Renal cortical epithelial cell (primary cell): ENCODE measurements at places on chromosomes 11 and 22. TPM values are rescaled to one million over a fixed set of nuclear protein-coding genes. Genes with fewer than 3 reads are reported as not detected.

DNA sequence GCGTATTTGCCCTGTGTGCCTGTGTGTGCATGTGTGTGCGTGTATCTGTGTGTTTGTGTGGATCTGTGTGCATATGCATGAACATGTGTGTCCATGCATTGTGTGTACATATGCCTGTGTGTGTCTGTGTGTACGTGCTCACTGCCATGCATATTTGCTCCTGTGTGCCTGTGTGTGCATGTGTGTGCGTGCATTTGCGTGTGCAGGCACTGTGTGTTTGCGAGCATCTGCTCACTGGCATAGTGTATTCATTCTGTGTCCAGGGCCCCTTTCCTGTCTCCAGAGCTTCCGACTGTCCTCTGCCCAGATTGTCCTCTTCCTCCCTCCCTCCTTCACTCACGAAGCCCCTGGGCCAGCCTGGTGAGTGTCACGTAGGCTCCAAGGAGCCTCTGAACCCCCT lies 5.8 kb downstream of the EMID1 start:
- no peak for DNase-seq

GRCh38 chr11:41499429-41499828 lies 40.0 kb upstream of the LRRC4C start:
- DNase-seq = no peak

GRCh38 chr22:48899523-48900326 lies 927.9 kb downstream of the BRD1 start:
- DNase-seq = no peak

- DNase-seq = no peak
Measured at GRCh38 chr22:35379146-35379993, 1.5 kb upstream of the HMOX1 start.

DNA sequence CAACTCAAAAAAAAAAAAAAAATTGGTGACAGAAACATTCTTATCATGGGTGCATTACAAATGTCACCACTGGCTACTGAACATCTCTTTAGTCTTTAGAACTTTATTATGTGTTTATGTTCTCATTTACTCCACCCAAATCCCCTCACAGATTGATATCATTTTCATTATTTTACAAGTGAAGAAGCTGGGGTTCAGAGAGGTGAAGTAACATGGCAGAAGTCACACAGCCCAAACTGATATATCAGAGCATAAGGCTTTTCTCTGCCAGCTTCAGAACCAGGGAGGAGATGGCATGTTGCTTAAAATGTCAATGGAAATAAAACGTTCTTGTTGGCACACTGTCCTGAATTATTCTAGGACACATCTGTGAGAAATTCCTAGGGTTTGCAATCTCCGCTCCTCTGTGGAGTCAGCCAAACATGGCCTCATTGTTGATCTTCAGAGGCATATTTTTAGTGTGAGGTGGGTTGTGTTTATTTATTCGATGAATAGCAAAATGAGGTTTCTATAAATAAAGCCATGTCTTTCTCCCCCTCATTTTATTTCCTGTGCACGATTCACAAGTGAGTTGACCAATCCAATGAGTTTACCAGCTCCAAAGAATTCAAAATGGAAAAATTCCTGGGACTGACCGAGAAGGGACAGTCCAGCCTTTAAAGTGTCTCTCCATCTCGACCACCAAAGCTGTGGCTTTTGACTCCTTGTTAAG lies 72.9 kb upstream of the ANO1 start:
- DNase-seq = no peak

Gene SMTNL1
- total RNA-seq = not detected in 2 replicates
